ENCODE measurements at places on chromosomes 11 and 22. TPM values are rescaled to one million over a fixed set of nuclear protein-coding genes. Genes with fewer than 3 reads are reported as not detected.

DNA sequence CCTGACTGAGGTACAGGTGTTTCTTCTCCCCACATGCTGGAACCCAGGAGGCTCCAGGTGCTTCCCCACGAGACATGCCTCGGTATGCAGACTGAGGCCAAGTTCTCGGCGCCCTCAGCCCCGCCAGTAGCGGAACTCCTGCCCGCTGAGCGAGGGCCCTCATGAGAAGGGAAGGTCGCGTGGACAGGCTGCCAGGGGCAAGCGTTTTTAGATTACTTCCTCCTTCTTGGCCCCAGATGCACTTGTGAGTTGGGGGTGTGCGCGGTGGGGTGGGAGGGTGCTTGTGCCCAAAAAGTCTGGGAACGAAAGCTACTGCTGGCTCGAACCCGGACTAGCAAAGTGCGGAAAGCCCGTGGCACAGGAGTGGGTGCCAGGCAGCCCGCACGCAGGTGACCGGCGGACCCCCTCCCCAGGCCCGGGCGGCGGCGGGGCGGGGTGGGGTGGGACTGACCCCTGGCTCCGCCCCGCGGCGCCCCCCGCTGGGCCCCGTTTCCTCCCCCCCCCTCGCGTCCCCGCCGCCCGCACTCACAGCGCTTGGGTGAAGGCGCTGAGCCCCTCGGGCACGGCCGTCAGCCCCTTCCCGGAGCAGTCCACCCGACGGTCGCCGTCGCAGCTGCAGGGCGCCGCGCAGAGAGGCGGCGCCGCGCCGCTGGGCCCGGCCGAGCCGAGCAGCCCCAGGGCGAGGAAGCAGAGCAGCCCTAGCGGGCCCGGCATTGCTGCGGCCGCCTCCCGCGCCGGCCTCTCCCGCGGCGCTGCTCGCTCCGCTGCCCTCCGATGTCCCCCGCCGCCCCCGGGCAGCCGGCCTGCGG, 797 bp downstream of the LGR4 start:
- no peak for DNase-seq

GRCh38 chr11:7577291-7578190, 63.7 kb downstream of the PPFIBP2 start:
- DNase-seq = peak; percentile 67

DNA sequence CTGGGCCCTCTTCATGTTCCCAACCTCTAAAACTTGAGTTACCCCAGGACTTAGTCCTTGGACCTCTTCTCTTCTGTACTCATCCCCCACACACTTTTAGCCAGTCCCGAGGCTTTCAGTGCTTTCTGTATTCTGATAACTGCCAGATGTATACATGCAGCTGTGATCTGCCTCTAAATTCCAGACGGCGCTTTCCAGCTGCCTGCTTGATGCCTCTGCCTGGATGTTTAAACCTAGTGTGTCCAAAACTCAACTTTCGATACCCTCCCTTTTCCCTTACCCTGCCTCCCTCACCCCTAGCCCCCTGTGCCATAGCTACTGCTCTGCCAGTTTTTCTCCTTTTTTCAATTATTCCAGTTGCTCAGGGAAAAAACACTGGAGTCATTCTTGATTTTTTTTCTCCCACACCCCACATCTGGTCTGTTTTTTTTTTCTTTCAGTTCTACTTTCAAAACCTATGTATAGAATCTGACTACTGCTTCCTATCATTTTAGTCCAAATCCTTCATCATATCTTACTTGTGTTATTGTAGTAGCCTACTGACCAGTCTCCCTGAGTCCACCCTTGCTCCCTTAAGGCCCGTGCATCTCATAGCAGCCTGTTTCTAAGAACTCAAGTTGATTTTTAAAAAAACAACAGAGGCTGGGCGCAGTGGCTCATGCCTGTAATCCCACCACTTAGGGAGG, 32.9 kb upstream of the TECTA start:
- no peak for DNase-seq

The ZNF195 gene
- 28.6 TPM for total RNA-seq

- no peak for DNase-seq
Measured at GRCh38 chr11:64507832-64508375, 83.1 kb upstream of the SLC22A12 start.

- no peak for DNase-seq
Measured at GRCh38 chr11:33904102-33904501, 12.2 kb upstream of the LMO2 start.

DNA sequence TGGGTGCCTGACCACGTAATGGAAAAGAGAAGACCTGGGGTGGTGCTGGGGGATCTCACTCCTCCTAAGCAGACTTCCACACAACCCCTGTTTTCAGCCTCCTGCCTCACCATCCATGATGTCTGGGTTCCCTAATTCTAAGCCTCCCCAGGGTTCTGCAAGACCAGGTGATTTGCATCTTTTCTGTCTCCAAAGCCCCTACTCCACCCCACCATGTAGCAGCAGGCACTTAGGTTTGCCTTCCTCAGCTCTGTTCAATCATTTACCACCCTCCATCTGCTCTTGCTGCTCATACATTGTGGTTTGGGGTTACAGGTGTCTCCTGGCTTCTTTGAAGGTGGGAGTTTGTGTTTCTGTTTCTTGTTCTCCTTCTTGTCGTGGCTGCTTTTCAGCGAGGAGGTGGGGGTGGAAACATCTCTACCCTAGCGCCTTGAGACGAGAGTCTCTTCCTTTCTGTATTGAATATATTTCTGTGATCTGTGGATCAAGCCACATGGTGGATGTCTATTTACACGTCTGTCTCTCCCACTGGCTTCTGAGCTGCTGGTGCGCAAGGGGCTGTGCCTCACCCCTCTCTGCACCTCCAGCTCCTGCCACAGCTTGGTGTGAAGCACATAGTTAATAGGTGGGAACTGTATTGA, 6.6 kb upstream of the SSTR3 start:
- no peak for DNase-seq

Measured in SK-MEL-5 (cell line).